ENCODE measurements at places on chromosomes 2 and 18.

DNA sequence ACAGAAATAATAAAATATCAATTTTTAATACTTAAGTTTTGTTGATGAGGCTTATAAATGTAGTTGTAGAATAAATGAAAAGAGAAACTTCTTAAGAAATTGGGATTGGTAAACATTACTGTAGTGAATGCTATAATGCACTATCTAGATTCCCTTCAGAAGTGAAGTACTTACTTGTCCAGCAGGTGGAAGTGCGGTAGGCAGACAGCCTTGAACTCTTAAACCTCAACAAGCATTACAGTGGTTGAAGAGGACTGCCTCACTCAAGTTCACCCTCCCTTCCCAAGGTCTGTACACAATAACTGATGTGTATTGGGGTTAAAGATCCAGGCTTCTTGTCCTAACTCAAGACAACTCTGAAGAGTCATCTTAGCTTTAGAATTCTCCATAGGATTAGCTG lies 931.0 kb upstream of the LRRTM1 start:
- DNase-seq = no peak

DNA sequence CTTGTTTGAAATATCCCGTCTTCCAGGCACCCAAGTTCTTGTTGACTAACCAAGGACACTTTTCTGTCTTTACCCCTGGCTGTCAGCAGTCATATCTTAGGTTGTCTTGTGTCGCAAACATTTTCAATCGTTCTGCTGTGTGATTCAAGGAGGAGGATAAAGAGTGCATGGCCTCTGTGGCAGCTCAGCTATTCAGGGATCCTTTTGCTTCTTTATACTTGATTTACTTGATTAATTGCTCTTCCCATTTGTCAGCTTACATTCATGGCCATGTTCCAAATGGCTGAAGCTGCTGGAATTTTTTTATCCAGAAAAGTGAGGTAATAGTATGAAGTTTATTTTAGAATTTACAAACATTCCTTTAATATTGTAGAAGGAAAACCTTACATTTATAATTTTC lies 97.3 kb upstream of the FZD5 start:
- no peak for DNase-seq

GRCh38 chr2:215660687-215661086 lies 224.8 kb upstream of the FN1 start:
- DNase-seq = no peak

DNA sequence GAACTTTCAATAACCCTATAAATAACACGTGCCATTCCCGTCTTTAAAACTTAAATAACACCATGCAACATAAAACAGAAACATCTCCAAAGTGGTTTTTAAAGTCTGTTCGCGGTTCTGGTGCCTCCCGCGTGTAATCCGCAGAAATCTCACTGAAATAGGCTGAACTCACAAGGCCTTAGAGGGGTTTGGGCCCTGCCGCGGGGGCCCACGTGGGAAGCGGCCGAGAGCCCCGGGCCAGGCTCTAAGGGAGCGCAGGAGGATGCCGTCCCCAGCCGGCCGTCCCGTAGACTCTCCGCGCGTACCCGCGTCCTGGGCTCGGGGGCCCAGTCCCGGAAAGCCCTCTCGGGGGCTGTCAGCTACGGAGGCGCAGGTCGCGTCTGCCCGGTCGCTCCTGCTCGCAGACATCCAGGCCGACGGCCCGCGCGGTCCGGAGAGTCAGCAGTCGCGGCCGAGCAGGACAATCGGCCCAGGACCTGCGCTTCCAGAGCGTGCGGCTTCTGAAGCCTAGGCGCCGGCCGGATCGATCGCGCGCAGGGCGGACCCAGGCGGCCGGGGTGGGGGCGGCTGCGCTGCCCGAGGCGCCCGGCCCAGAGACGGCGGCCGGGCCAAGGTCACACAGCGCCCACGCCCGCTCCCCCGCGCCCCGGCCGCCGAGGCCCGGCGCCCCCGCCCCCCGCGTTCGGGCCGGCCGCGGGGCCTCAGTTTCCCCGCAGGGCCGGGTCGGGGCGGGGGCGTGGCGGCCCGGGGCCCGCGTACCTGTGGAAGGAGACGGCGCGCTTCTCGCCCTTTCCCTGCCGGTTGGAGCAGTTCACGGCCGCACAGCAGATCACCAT lies 558 bp downstream of the THAP4 start:
- DNase-seq = peak; percentile 30

DNA sequence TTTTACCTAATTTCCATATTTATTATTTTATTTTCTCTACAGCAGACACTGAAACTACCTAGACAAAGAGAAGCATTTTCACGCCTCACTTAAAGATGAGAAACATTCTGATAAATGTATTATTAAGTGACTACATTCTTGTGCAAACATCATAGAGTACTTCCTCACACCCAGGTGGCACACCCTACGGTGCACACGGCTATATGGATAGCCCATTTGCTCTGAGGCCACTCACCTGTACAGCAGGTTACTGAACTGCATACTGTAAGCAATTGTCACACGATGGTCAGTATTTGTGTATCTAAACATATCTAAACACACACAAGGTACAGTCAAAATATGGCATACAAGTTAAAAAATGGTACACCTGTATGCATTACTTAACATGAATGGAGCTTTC lies 481.4 kb downstream of the CMPK2 start:
- no peak for DNase-seq

GRCh38 chr2:181058378-181059269 lies 78.2 kb downstream of the UBE2E3 start:
- DNase-seq = peak; percentile 50

DNA sequence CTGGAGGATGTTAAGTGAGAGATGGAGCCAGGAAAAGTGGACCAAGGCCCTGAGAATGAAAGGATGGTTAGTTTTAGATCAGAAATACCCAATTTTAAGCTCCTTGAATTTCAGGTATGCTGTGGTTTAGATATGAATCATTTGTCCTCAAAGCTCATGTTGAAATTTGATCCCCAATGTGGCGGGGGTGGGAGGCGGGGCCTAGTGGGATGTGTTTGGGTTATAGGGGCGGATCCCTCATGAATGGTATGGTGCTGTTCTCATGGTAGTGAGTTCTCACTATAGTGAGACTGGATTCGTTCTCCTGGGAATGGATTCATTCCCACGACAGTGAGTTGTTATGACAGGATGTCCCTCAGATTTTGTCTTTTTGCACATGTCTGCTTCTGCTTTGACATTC lies 11.4 kb downstream of the MYO5B start:
- no peak for DNase-seq

DNA sequence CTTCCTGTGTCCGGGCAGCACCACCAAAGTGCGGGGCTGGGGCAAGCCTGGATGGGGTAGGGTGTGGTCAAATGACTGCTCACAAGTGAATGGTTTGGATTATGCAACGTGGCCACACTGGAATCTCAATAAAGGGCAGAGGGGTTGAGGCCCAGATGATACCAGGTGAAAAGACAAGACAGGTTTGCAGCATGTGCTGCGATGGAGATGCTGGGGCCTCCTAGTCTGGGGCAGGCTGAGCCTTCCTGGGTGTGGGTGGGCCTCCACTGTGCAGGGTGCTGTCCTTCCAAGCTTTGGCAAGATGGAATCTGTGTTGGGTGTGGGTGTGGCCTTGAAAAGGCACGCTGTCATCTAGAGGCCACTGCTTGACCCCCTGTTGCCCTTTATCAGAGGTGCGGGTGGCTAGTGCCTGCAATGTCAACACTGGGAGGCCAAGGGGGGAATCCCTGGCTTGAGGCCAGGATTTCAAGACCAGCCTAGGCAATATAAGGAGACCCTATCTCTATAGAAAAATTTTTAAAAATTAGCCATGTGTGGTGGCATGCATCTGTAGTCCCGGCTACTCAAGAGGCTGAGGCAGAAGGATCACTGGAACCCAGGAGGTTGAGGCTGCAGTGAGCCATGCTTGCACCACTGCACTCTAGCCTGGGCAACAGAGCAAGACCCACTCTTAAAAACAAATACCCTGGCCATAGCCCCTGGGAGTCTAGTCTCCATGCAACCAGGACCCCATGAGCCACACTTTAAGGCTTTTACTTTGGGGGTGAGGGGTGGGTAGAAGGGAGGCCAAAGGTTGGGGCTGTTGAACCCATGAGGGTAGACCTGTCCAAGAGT lies 13.8 kb downstream of the RRM2 start:
- DNase-seq = no peak

- DNase-seq = no peak
Observed at GRCh38 chr2:238128061-238128440, 10.4 kb upstream of the KLHL30 start.

DNA sequence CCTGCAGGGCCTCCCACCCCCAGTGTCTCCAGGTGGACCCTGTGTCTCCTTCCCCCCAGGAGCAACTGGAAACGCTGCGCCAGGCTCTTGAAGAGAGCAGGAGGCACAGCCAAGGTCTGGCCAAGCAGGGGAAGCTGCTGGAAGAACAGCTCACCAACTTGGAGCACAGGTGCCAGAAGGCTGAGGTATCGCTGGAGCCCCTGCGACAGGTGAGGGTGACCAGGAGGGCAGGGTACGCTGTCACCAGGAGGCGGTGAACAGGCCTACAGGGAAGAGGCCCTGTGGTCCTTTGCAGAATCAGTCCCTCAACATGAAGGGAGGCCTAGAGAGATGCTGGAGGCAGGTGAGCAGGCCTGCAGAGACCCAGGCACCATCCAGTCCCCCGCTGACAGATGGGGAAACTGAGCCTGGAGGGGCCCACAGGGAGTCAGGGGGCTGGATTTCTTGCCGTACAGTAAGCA lies 15.6 kb upstream of the SNED1 start:
- no peak for DNase-seq

DNA sequence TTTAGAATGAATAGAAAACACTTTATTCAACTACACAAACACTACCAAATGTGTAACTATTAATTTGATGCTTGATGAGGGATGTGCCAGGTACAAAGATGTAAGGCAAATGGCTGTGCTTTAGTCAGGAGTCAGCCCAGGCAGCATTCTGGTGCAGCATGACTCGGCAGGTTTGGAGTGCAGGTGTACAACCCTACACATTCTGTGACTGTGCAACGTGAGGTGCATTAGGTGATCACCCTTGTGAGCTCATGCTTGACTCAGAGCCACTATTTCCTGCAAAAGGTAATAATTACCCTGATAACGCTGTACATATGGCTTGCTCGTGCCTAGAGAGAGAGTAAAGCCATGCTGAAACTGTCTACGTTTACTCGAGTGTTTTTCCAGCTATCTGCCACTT lies 288.7 kb upstream of the DSEL start:
- no peak for DNase-seq

DNA sequence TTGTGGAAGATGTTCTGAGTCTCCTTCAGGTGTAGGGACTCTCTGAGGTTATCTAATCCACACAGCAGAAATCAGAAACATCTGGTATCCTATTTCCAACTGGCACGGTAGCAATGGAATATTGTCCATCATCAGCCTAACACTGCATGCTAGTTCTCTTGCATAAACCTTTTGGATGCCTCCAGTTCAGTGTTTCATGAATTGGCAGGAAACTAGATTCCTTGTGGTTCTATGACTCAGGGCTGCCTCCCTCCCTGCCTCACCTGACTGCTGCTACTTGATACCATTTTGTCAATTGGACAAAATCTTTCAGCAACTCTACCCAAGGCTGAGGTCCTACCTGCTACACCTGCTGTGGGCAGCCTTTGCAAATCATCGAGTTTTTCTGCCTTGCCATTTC lies 130.9 kb downstream of the TPGS2 start:
- no peak for DNase-seq

DNA sequence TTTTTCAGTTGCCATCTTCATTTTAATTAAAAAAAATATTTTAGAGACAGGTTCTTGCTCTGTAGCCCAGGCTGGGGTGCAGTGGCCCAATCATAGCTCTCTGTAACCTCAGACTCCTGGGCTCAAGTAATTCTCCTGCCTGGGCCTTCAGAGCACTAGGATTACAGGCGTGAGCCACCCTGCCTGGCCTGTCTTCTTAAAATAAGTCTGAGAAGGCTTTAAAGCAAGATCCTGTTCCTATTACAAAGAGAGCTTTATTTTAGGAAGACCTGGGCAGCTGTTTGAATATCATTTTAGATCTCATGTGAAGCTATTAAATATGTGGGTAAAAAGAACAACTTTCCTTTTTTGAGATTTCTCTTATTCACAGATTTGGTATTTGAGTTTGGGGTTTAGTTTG lies 1.5 kb downstream of the FAM228A start:
- DNase-seq = no peak

GRCh38 chr2:143600116-143600515 lies 470.9 kb downstream of the ARHGAP15 start:
- DNase-seq = no peak

- DNase-seq = no peak
Observed at GRCh38 chr2:118227698-118228508, 139.6 kb downstream of the INSIG2 start.

GRCh38 chr2:217559084-217559483 lies 443.7 kb downstream of the TNS1 start:
- DNase-seq = no peak

DNA sequence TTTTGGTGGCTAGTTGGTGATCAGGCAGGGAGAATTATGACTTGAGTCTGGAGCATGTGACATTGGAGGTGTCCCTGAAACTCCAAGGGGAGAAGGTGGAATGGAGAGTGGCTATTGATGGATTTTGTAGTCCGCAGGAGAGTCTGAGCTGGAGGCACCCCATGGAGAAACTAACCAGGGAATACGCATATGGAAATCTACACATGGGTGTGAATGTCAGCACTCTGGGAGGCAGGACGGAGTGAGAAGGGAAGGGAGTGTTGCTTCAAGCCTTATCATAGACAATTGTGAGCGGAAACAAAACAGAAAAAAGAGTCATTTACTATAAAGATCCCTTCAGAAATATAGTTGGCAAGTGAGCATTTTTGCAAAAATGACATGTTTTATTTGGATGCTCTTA lies 667 bp upstream of the SCYGR4 start:
- DNase-seq = no peak

DNA sequence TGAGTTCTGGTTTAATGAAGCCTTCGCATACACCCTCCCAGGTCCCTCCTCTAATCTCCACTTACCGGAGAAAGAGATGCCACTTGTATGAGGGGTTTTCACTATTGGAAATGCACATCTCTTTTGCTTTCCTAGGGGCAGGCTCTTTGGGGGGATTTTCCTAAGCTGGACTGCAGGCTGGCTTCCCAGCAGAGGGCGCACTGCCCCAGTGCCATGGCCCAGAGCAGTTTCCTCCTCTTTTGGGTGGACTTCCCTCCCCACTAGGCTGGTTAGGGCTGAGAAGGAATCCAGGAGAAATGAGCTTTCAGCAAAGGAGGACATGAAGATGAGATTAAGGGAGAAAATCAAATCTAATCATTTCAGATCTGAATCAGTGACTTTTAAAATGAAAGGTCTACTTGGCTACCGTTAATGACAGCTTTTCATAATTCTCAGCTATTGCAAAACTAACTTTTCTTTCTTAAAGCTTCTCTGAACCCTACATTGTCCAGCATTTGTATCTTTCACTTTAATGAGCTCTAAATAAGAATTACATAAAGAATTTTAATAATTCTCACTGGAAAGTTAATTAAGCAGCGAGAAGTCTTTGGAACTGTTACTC lies 784.1 kb upstream of the FANCL start:
- peak; percentile 67 for DNase-seq

GRCh38 chr2:121282800-121283385 lies 2.1 kb downstream of the TFCP2L1 start:
- DNase-seq = no peak

Data from common myeloid progenitor, CD34-positive (primary cell).